ENCODE measurements at places on chromosomes 5 and 9.
A peak's percentile ranks its signal among the peaks of the same experiment; 100 is the strongest.

GRCh38 chr9:121927081-121927480 is 166.0 kb downstream of the TTLL11 start:
- DNase-seq: no peak

GRCh38 chr9:86947146-86948073 is at the start of gene GAS1:
Gene GAS1, minus strand, starts transcription at chr9:86947506. Its CDS starts 727 bp downstream, at chr9:86946779.
- peak; percentile 68 for DNase-seq

- no peak for DNase-seq
Observed at GRCh38 chr5:94976853-94977252, 308.0 kb downstream of the MCTP1 start.

- DNase-seq: no peak
Observed at GRCh38 chr5:173707392-173707791, 90.9 kb upstream of the BOD1 start.

DNA sequence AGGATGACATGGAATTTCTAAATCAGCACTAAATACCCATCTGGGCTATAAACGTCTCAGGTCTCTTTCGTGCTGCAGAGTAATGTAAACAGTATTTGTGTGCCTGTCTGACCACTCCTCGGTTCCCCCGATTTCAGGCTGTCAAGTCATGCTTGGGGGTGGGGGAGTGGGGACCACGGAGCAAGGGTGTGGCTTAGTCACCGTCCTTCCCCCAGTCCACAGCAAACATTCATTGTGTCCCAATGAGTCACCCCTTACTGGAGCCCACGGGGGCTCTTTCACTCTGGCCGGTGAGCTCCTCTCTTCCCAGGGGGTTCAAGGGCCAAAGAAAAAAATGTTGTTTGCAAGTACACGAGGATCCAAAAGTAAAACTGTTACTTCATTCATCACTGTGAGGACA is 72.4 kb upstream of the ICE1 start:
- no peak for DNase-seq

GRCh38 chr5:12883395-12883794 is 979.1 kb upstream of the CTNND2 start:
- DNase-seq: no peak

DNA sequence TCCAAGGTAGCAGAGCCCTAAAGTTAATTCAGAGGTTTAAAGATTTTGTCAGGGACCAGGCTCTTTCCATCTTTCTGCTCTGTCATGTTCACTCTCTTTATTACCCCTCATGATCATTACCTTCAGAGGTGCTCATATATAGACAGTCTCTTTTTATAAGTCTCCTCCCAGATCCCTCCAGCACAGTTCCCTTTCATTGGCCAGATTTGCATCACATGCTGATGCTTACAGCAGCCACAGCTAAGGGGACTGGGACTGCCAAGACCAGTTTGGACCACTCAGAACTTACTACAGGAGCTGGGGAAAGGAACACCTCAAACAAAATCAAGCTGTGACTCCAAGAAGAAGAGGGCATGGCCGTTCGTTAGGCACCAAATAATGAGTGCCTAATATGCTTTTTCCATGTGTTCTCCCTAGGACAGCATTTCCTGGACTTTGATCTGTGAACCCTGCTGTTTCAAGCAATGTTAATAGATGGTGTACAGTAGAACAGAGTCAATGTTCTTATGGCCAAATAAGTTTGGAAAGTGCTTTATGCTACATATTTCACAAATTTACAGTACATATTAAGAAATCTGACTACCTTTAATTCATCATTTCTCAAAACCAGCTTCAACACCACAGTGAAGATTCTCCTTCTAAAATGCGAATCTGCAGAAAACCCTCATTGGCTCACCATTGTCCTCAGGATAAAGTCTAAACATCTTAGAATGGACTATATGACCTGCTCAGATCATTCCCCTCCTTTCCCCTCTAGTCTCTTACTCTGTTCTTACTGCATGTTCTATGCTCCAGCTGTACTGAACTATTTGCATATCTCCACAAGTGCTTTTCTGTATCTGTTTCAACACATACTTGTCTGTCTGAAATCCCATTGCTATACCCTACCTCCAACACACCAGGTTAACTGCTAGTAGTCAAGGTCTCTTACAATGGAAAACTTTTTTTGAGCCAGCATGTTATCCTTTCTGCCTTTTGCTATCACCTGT is 3.4 kb downstream of the C5orf58 start:
- DNase-seq: no peak

DNA sequence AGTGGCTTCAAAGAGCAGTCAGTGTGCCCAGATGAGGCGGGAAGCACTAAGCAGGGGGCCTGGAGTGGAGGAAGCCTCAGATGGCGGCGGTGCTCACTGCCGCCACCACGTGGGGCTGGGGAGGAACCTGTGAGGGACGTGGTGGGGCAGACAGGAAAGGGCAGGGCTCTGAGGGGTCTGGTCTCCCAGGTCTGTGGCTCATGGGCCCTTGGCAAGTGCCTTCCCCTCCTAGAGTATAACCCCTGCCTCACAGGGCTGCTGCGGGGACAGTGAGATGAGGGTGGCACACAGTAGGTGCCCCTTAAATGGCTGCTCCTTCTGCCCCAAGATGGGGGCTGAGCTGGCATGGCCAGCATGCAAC is 26.6 kb downstream of the NR5A1 start:
- DNase-seq: no peak

DNA sequence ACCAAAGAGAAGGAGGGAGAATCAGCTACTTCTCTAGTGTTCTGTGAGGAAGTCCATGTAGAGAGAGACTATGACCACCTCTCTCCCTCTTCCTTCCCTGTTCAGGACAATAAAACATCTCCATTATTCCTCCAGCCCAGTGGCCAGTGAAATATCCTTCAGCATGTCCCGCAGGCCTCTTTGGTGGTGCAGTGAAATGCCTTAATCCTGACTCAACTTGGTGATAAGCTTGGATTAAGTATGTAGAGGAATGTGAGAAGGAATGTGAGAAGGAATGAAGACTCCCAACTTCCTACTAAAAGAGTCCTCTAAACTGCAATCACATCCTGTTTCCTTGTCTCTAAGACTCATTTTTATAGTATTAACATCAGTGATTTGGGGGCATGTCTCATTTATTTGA is 167.3 kb downstream of the TRPM3 start:
- no peak for DNase-seq

GRCh38 chr9:119412399-119412798 is 43.2 kb upstream of the BRINP1 start:
- no peak for DNase-seq

DNA sequence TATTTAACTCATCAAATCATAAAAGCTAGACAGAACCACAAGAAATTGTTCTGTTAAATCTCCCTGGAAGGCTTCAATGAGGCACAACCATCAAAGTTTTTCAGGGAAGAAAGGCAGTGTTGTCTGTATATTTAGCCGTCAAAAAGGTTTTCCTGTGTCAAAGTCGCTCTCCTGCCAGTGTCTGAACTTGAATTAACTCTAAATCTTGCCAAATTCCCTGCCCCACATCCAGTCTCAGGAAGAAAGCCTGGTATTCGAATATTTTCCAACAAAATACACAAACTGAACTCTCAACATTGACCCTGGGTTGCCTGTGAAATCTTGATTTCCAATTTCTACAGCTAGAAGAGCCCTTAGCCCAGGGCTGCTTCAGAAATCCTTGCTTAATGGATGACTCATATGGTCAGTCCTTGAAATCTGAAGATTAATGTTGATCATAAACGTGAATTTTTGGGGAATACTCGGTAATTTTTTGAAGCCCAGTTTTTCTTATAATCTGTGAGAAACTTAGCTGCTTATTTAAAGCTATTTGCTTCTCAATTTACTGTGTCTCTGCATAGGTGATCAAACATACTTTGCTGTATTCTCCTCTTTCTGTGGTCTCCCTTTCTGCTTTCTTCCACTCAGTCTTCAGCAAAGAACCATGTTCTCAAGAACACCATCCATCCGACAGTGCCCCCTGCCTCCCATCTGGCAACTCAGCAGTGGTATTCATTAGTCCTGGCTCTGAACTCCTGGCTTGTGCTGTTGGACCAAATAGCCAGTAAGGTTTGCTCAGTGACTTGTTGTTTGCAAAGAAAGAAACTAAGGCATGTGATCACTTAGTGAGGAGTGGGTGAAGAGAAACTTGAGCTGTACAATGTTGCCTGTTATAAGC is 58.9 kb downstream of the NREP start:
- DNase-seq: no peak

DNA sequence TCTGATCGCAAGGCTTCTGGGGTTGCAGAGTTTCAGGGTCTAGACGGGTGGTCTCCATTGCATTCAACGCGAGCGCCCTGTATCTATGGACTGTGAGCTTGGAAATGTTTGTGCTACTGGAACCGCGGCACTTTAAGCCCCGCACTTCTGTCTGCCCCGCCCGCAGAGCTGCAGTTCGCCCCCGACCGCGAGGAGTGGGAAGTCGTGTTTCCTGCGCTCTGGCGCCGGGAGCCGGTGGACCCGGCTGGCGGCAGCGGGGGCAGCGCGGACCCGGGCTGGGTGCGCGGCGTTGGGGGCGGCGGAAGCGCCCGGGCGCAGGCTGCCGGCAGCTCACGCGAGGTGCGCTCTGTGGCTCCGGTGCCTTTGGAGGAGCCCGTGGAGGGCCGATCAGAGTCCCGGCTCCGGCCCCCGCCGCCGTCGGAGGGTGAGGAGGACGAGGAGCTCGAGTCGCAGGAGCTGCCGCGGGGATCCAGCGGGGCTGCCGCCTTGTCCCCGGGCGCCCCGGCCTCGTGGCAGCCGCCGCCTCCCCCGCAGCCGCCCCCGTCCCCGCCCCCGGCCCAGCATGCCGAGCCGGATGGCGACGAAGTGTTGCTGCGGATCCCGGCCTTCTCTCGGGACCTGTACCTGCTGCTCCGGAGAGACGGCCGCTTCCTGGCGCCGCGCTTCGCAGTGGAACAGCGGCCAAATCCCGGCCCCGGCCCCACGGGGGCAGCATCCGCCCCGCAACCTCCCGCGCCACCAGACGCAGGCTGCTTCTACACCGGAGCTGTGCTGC is 1.0 kb downstream of the ADAMTS19 start:
- no peak for DNase-seq

- DNase-seq: peak; percentile 52
Observed at GRCh38 chr9:134858051-134858841, 22.4 kb upstream of the FCN2 start.

DNA sequence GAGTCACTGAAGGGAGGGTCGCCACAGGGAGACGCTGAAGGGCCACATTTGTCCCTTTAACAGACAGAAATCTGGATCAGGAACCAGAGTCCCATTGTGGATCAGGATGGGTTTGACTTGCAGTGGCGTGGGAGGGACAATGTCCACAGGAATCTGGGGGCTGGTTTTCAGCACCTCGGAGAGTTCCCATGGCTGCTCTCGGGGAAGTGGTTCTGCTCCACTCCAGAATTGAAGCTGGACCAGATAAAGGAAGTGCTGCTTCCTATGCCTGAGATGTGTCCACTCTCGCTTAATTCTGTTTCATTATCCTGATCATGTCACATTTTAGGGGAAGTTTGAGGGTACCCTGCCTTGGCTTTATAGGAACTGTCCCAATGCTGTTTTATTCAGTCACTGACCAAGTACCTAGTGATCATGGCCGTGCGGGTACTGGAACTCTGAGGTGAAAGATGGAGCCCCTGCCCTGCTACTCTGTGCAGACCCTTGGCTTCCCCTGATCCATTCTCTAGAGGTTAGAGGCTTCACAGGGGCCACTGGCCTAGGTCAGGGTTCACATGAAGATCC is 28.7 kb downstream of the ENHO start:
- DNase-seq: peak; percentile 43

DNA sequence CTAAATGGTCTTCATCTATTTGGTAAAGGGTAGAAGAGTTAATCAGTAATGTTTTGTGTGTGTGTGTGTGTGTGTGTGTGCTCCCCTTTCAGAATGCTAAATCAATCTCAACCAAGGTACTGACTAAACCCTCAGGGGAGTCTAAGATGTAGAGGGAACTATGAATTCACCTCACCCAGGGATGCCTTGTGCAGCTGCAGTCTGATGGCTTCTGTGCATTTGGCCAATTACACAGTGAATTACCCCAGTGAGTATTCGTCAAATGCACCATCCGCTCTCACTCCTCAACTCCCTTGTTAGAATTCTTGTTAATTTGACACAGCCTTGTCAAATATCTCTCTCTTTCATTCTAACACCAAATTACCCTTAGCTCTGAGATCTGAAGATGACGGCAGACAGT is 234.6 kb downstream of the GABRB2 start:
- DNase-seq: no peak

- DNase-seq: no peak
Observed at GRCh38 chr5:131564229-131564652, 70.8 kb downstream of the RAPGEF6 start.

GRCh38 chr9:90103771-90104170 is 499.0 kb downstream of the GADD45G start:
- DNase-seq: no peak

DNA sequence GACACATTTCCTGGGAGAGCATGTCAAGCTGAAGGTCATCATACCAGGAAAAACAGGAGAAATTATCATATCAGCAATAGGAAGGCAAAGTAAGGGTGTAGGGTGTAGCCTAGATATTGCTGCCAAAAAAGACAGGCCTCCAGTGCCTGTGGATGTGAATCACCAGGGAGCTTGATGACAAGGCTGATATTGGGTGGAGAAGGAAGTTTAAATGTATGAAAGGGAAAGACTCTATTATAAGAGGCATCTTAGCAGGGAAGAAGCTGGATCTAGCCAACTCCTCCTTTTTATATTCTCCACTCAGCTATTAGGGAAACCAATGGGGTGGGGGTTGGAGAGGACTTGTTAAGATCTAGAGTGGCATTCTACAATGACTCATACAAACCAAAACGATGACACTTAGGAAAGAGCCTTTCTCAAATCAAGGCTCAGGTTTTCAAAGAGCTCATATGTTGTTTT is 13.4 kb upstream of the TXNDC8 start:
- DNase-seq: no peak

DNA sequence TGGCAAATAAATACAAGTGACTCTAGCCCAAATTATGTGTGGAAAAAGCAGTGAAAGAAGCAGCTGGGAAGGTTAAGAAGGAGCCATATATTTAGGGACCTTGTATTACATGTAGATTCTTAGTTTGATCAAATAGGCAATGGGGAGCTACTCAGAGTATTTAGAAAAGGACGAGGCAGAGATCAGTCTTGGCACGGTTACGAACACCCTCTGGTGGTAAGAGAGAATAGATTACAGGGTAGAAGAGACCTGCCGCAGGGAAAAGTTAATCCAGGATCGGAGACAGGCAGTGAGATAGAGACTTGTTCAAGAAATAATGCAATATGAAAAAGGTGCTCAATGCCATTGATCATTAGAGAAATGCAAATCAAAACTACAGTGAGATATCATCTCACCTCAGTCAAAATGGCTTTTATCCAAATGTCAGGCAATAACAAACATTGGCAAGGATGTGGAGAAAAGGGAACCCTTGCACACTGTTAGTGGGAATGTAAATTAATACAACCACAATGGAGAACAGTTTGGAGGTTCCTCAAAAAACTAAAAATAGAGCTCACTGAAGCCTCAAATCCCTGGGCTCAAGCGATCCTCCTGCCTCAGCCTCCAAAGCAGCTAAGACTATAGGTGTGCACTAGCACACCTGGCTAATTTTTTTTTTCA is 12.0 kb downstream of the INIP start:
- DNase-seq: no peak

DNA sequence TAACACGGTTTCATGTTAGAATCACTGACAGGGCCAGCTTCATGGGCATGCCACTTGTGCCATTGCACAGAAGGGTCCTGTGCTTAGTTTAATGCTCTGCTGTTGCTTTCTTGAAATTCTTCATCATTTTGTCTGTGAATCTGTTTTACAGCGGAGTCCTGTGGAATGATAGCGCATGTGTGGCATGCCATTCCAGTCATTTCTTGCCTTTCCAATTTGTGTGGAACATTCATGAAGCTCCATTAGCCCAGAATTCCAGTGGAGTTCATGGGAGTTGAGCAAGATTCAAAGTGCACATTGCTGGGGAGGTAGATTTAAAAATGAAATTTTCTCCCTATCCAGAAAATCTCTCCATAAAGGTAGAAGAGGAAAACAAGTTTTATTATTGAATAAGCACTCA is 43.4 kb upstream of the NREP start:
- no peak for DNase-seq

- DNase-seq: peak; percentile 76
Observed at GRCh38 chr9:113056191-113057106, at the start of gene ZFP37. Gene ZFP37, minus strand, starts transcription at chr9:113056724. Its CDS starts 36 bp downstream, at chr9:113056688.

All from stimulated activated CD4-positive, alpha-beta T cell treated with anti-CD3 and anti-CD28 coated beads, Interleukin-2, amount 100 ng/mL, for 24 hours (primary cell).